ENCODE measurements at places on chromosomes 13 and 19.

DNA sequence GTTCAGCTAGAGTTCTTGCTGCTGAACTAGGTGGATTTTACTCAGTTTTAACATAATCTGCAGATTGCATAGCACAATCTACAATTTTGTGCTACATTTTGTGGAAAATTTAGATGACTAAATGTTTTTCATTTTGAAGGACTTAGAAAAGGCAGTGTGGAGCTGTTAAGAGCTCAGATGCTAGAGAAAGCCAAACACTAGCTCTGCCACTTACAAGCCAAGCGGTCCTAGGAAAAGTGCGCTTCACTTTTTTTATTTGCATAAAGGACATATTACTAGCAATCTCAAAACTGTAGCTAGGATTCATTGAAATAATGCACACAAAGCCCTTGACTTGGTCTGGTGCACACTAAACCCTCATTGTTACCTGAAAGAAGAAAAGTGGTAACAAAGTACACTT lies 8.1 kb upstream of the CSNK1A1L start:
- ATAC-seq = no peak

DNA sequence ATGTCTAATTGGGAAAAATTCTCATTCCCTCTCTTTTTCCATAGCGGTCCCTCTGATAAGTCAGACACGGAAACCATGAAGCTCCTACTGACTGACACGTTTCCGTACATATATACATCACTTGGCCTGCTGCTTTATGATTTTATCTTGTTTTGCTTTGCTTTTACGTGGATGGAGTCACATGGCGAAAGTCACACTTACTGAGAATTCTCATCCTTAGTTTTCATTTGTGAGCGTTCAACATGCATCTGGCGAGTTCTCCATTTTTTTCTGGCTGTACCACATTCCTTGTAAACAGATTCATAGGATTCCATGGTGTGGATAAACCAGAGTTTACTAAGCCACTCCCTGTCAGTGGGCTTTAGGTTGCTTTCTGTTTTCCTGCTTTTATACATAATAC lies 21.2 kb downstream of the PGPEP1 start:
- no peak for ATAC-seq

- no peak for ATAC-seq
These were observed 93.9 kb downstream of the COL4A2 start for GRCh38 chr13:110400786-110401533.

DNA sequence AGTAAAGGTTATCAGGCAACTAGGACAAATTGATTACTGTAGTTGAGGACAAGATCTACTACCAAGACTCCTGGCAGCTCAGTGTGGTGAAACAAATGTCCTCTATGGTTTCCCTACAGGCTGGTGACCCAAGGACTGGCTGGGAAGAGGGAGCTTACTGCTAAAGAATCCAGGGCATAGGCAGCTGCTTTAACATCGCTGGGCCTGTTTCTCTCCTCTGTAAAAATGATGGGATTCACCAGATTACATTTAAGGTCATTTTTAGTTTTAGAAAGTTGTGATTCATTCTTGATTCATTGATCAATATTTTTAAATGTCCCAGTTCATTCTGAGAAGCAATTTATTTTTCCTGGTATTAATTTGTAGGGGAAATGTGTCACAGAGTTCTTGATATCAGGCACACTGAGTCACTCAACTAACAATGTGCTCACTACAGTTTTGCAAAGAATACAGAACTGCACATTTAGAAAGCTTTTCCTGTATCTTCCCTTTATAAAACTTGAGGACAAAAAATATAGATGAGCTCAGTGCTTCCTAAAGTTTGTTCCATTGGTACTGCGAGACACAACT lies 19.6 kb upstream of the FAM124A start:
- ATAC-seq = peak; percentile 63

DNA sequence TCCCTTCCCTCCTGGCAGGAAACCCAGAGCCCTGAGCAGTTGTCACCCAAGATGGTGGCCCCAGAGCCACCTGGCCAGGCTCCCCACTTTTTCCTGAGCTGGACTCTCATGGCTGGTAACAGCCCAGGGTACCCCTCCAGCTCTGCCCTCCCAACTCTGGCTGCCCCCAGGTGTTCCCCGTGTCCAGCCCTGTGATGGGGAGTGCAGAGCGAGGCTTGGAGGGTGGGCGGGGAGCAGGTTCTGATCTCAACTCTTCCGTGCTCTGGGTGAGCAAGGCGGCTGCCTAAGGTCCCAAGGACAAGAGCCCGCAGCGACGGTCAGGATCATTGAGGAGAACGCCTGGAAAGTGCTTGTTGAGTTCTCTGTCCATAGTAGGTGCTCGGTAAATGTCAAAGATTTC lies 54.7 kb upstream of the GAS6 start:
- no peak for ATAC-seq

GRCh38 chr13:39329182-39329639 lies 273.8 kb downstream of the LHFPL6 start:
- ATAC-seq = no peak

DNA sequence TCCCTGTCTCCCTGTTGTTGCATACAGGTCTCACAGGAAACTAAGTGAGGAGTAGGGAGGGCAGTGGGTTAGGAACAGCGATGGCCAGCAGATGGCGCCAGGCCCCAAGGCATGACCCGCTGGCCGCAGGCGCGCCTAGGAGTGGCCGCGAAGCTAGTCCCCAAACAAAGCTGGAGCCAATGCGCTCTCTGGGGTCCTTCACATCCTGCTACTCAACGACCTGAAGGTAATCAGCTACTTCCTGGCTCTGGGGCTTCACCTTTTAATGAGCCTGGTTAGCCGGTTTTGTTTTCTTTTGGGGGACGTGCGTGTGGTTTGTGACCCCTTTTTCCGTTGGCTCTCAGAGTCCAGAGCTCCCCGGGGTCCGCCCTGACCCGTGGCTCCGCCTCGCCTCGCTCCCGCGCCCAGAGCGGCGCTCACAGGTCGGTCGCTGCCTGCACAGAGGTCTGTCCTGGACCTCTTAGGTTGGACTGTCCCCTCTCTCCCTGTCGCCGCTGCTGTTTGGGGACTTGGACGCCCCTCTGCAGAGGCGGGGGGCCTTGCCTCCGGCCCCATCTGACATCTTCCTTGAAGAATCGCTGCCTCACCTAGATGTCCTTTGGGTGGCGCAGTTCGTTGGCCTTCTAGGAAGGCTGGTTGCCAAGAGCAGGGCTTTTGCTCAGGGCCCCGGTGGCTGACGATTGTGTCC lies 62.2 kb upstream of the GTF3A start:
- ATAC-seq = peak; percentile 88

GRCh38 chr13:44331912-44332851 lies 41.4 kb upstream of the SERP2 start:
- no peak for ATAC-seq

DNA sequence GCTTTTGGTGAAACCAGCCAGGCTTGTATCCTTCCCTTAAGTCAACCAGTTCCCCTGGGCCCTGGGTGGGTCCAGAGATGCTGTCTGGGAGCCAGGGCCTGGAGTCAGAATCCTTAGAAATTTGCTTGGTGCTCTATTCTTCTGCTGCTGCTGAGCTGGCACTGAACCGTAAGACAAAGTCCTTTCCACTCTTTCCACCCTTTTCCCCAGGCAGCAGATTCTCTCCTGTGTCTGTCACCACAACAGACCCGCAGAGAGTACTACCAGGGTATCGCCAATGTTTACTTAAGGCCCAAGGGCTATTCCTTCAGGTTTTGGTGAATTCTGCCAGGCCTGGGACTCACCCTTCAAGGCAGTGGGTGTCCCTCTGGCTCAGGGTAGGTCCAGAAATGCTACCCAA lies 12.2 kb downstream of the IFT88 start:
- no peak for ATAC-seq

DNA sequence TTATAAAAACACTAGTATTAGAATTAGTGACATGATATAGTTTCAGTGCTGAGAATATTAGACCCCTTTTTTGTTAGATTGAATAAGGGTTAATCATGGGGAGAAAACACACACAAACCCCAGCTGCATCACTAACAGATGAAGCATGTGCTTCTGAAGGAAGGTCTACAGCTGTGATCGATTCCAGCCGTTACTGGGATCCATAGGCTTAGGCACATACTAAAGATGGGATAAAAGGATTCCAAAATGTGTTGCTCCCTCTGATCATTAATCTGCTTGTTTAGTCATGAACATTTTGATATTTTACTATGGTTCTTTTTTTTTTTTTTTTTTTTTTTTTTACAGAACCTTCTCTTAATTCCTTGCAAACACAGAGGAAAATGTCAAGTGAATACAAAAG lies 1591.3 kb downstream of the EFNB2 start:
- ATAC-seq = no peak

DNA sequence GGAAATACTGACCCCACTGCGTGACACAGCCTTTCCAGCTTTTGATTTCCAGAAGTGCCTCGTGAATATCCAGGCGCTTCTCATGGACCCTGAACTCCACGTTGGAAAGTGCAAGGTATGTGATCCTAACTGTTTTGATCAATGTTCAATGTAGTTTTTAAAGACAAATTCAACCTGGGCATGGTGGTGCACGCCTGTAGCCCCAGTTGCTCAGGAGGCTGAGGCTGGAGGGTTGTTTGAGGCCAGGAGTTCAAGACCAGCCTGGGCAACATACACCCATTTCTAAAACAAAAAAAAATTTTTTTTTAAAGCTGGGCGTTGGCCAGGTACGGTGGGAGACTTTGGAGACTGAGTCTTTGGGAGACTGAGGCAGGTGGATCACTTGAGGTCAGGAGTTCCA lies 31.3 kb downstream of the CATSPERD start:
- no peak for ATAC-seq

DNA sequence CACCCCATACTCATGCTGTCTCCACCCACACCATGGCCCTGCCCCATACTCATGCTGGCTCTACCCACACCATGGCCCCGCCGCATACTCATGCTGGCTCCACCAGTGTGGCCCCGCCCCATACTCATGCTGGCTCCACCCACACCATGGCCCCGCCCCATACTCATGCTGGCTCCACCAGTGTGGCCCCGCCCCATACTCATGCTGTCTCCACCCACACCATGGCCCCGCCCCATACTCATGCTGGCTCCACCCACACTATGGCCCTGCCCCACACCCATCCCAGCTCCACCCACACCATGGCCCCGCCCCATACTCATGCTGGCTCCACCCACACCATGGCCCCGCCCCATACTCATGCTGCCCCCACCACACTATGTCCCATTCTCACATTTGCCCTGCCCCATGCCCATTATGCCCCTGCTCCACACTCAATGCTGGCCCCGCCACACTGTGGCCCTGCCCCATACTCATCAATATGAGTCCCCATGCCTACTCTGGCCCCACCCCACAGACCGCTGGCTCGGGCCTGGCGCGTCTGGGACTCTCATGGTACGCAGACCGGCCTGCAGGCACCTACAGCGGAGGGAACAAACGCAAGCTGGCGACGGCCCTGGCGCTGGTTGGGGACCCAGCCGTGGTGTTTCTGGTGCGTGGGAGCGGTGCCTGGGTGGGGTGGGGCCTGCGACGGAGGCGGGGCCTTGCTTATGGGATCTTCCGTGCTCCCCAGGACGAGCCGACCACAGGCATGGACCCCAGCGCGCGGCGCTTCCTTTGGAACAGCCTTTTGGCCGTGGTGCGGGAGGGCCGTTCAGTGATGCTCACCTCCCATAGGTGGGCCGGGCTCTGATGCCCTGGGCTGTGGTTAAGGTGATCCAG lies 3.7 kb upstream of the ARHGAP45 start:
- no peak for ATAC-seq

- no peak for ATAC-seq
These were observed 1.7 kb downstream of the ETFB start for GRCh38 chr19:51364200-51365106.

DNA sequence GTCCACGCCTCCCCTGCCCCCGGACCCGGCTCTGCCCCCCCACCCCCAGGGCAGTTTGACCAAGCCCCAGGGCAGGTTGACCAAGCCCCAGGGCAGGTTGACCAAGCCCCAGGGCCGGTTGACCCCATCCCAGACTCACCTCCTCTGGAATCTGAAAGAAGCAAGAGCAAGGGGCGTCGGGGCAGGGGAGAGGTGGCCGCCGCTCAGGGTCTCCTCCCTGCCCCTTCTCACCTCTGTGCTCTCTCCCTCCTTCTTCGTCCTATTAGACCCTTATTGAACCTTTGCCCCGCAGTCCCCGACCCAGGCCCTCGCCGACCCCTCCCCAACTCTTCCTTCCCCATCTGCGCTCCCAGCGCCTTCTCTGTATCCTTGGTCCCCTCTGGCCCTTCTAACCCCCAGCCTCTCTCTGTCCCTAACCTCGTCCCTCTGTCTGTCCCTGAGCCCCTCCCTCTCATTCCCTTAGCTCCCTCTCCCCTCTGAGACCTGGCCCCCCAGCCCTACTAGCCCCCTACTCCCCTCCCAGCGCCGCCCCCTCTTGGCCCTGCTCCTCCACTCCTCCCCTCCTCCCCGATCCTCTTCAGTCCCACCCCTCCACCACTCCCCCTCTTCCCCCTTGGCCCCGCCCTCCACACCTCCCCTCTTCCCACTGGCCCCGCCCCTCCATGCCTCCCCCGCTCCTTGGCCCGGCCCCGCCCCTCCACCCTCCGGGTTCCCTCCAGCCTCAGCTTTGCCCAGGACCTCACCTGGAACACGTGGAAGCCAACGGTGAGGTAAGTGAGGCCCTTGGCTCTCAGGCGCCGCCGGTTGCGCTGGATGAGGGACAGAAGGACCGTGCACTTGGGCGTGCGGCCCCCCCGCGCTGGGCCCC lies 7.6 kb downstream of the CAPN12 start:
- no peak for ATAC-seq

DNA sequence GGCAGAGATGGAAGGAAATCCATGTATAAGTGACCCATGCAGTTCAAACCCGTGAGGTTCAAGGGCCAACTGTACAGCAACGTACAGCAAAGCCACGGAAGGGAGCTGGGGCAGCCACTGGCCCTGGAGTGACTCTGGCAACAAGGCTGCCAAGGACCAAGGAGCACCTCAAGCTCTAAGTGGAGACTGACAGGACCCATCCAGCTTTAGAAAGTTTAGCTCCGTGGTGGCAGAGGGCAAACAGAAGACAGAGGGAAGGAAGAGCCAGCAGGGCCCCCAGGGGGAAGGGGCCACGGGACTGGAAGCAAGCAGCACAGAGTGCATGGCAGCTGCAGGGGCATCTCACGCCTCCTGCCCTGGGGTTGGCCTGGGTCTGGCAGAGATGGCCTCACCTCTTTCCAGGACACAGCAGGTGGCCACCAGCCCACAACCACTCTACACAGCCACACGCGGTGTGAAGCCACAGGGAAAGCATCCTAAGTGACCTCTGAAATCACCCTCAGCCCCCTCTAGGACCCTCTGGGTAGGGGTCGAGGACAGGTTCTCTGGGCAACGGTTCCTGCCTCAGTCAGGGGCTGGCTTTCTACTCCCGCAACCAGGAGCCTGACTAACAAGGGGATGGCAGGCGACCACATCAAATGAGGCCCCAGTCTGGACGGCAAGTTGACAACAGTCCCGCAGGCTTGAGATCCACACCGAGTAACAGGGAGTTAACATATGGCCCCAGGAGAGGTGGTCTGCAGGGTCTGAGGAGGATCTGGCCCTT lies 3.8 kb downstream of the MIER2 start:
- ATAC-seq = no peak

- ATAC-seq = no peak
These were observed 7.7 kb downstream of the ZNF253 start for GRCh38 chr19:19873381-19873780.

GRCh38 chr13:57582032-57582431 lies 49.5 kb upstream of the PCDH17 start:
- no peak for ATAC-seq
